Adrenal gland (tissue), 19 donors: ENCODE measurements at places on chromosomes 6 and 20. TPM values are rescaled to one million over a fixed set of nuclear protein-coding genes. Genes with fewer than 3 reads are reported as not detected.
A peak's percentile ranks its signal among the peaks of the same experiment; 100 is the strongest.

GRCh38 chr6:133951881-133952814 is 876 bp upstream of the TBPL1 start:
- H3K36me3 ChIP-seq, result no peaks in the 10 kb centered on the region
- DNase-seq, result peak; percentile 78
- peak overlapping the region; percentile 93 for H3K27ac ChIP-seq
- H3K4me3 ChIP-seq, result peak overlapping the region; percentile 96
- peaks cover 6% of the 10 kb centered on the region for H3K4me1 ChIP-seq
- no peaks in the 10 kb centered on the region for H3K27me3 ChIP-seq

DNA sequence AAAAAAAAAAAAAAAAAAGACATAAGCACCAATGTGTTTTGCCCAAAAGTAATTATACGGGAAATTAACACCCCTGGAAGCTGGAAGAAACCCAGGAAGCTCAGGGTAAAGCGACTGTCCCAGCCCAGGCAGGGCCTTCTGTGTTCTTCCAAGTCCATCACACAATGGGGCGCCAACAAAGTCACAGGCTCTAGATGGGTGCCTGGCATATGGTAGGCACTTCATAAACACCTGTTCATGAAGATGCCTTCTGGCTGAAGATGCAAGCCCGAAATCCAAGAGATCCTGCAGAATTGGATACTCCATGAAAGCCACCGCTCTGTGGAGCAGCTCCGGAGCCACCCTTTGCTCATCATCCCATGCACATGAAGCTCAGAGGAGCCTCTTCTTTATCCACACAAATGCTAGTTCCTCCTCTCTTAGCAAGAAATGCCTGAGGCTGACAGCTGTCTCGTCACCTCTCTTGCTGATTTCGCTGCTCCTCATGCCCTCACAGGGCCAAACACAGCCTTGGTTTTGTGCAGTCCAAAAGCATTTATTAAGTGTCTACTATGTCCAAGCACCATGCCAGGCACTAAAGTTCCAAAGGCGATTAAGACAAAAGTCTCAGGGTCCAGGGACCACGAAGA is 76.6 kb downstream of the TRERF1 start:
- DNase-seq, result no peak
- no peaks in the 10 kb centered on the region for H3K4me1 ChIP-seq
- H3K36me3 ChIP-seq, result no peaks in the 10 kb centered on the region
- no peak overlapping the region for H3K27ac ChIP-seq
- H3K4me3 ChIP-seq, result no peak overlapping the region

DNA sequence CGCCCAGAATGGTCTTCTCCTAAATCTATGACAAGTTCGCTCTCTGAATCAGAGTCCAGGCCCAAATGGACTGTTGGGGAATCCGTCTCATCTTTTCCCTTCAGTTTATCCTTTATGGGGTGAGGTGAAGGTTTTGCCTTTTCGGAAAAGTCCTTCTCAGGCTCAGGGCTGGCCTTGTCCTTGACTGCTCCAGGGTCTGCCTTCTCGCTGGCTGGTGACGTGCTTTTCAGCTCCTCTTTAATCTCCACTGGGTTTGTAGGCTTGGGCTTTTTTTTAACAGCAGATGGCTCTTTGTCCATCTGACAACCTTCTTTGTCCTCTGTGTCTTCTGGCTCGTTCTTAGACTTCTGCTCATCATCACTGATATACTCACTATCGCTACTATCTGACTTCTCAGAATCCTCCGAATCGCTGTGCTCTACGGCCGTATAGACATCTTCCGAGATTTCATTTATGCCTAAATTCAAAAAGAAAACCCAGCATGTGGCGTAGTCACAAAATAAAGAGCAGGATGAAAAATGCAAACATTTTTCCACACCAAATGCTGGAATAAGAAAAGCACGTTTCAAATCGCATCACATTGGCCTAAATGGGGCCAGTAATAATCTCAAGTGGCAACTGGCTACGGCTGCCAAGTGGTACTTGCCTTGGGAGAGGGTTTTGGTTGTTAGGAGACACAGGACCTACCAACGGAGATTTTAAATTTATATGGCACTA is 110.3 kb downstream of the ZMYND8 start:
- H3K27me3 ChIP-seq, result no peaks in the 10 kb centered on the region

DNA sequence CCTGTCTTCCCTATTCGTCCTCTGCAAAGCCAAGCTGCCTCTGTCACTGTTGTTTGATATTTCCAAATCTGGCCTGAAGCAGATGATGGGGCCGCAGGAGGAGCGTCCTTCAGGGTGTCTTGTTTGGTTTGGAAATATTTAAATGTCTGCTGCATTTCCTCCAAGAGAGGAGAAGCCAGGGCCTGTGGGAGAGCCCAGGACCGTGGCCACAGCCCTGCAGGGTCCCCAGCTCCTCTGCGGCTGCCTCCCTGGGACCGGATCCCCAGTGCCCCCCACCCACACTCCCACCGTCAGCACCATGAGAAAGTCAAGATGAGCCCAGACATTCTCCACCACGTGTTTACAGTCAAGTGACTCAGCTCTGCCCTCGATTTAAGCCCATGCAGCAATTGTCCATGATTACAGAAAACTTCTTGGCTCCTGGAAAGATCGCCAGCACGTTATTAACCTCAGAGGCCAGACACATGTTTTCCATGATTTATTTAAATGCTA is 18.2 kb downstream of the FOXF2 start:
- H3K27me3 ChIP-seq, result peaks cover 8% of the 10 kb centered on the region
- DNase-seq, result no peak
- H3K4me3 ChIP-seq, result no peak overlapping the region
- H3K27ac ChIP-seq, result no peak overlapping the region
- H3K36me3 ChIP-seq, result no peaks in the 10 kb centered on the region

- H3K27me3 ChIP-seq, result no peaks in the 10 kb centered on the region
- no peak for DNase-seq
- no peaks in the 10 kb centered on the region for H3K4me1 ChIP-seq
- no peak overlapping the region for H3K27ac ChIP-seq
- no peak overlapping the region for H3K4me3 ChIP-seq
Observed at GRCh38 chr6:116883005-116883404, 6.0 kb downstream of the RFX6 start.

GRCh38 chr6:120451508-120451907 is 882.8 kb downstream of the TBC1D32 start:
- no peaks in the 10 kb centered on the region for H3K36me3 ChIP-seq
- no peak overlapping the region for H3K4me3 ChIP-seq
- DNase-seq, result no peak
- no peaks in the 10 kb centered on the region for H3K4me1 ChIP-seq
- H3K27me3 ChIP-seq, result no peaks in the 10 kb centered on the region

- H3K36me3 ChIP-seq, result no peaks in the 10 kb centered on the region
- H3K4me1 ChIP-seq, result peaks cover 17% of the 10 kb centered on the region
- no peak for DNase-seq
Observed at GRCh38 chr20:45051204-45052060, 49.5 kb downstream of the KCNS1 start.

The PTCRA gene
- total RNA-seq, result not detected

The FAM184A gene
- 0.91 TPM for total RNA-seq

The CDH26 gene
- 1.1 TPM for total RNA-seq

The EFCAB8 gene
- not detected for total RNA-seq
